ENCODE measurements at places on chromosomes 4 and X.

DNA sequence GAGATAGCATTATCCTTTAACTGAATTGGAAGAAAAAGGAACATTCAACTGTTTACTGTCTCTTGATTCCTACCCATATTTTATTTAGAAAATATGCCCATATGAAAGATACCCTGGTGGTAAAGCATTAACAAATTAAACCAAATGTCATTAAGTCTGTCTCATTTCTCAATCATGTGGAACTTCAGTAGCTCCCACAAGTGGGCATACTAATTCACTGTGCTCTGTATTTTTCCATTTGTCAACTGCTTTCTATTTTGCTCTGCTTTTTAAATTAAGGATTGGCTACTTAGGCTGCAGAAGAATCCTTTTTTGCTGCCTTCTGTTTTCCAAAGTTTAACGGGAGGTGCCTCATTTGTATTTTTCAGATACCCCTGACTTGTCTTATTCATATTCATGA, 77.2 kb downstream of the DDIT4L start:
- no peak for DNase-seq

DNA sequence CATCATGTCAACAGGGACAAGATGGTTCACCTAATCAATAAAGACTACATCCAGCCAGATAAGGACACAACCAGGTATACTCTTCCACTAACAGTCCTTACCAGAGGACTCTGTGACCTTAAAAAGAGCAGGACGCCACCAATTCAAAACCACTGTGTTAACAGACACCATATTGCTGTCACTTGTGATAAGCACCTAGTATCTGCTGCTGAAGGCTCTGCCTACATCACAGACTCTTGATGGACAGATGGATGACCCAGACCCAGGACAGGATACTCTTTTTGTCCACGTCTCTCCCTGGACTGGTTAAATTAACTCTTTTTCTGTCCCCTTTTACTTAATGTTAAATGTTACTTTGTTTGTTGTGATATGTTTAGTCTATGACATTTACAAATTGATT, 586.2 kb upstream of the AGA start:
- DNase-seq = no peak

GRCh38 chrX:119391279-119391678, 7.9 kb upstream of the SLC25A43 start:
- DNase-seq = no peak

DNA sequence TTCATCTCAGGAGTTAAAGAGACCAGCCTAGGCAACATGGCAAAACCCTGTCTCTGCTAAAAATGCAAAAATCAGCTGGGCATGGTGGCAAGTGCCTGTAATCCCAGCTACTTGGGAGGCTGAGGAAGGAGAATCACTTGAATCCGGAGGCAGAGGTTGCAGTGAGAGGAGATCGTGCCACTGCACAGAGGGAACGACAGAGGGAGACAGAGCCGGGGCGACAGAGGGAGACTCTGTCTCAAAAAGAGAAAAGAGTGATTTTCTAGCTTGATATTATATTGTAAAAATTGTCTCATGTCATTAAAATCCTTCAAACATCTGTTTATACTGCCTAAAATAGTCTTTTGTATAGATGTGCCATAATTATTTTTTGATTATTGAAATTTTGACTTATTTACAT, 225.4 kb upstream of the AGA start:
- no peak for DNase-seq

GRCh38 chr4:338759-339097, 1.1 kb downstream of the ZNF141 start:
- no peak for DNase-seq

DNA sequence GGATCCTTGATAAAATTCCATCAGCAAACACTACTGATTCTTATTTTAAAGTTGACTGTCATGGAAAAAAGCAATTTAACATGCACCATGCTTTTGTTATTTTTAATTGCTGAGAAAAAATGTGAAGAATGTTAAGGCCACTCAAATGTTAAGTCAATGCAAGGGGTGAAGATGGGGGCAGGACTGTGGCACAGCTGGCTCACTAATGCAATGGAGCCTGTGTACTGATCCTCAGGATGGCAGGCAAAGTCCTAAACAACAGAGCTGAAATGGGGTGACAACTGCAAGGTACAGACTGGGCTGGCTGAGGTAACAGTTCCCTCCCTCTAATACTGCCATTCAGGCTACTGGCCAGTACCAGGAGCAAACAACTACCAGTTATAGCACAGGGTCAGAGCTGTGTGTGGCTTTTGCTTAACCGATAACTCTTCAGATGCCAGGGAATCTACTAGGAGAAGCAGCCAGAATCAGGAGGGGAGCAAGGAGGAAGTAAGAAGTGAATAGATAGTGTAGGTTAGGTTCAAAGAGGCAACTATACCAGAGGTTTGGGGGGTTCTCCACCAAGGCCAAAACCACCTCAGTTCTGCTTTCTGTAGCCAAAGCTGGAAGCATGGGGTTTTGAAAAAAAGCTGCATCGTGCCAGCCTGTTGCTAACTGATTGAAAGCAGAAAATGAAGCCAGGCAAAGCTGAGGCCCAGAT, 372.6 kb downstream of the OPHN1 start:
- no peak for DNase-seq

DNA sequence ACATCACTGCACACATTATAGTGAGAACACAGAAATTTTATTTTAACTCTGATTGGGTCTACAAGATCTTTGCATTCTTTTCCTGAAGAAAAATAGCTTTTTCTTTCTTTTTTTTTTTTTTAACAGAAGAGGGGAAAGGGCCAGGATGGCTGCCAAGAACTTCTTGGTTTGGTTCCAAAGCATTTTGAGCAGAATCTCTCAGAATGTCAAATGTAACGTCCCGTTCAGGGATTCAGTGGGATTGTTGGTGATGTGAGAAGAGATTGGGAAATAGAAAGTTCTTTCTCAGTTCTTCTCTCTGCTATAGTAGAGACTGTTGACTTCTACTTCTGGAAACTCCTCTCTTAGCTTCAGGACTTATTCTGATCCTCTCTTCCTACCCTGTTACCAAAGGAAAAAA, 70.9 kb upstream of the CBR4 start:
- DNase-seq = no peak

All from stimulated activated CD4-positive, alpha-beta T cell treated with anti-CD3 and anti-CD28 coated beads, TNF-alpha, amount 100 ng/mL, for 24 hours (primary cell).